ENCODE measurements at places on chromosomes 13 and 19. TPM values are rescaled to one million over a fixed set of nuclear protein-coding genes. Genes with fewer than 3 reads are reported as not detected.

- no peak overlapping the region for H3K4me3 ChIP-seq
- H3K36me3 ChIP-seq = no peaks in the 10 kb centered on the region
- no peaks in the 10 kb centered on the region for H3K4me1 ChIP-seq
- no peak overlapping the region for H3K27ac ChIP-seq
- DNase-seq = no peak
Observed at GRCh38 chr13:78826312-78826711, 167.4 kb upstream of the OBI1 start.

- no peak for DNase-seq
- no peaks in the 10 kb centered on the region for H3K36me3 ChIP-seq
- H3K4me3 ChIP-seq = no peak overlapping the region
- H3K27ac ChIP-seq = no peak overlapping the region
- peaks cover 5% of the 10 kb centered on the region for H3K4me1 ChIP-seq
Observed at GRCh38 chr19:18780631-18781030, 10.5 kb downstream of the COMP start.

DNA sequence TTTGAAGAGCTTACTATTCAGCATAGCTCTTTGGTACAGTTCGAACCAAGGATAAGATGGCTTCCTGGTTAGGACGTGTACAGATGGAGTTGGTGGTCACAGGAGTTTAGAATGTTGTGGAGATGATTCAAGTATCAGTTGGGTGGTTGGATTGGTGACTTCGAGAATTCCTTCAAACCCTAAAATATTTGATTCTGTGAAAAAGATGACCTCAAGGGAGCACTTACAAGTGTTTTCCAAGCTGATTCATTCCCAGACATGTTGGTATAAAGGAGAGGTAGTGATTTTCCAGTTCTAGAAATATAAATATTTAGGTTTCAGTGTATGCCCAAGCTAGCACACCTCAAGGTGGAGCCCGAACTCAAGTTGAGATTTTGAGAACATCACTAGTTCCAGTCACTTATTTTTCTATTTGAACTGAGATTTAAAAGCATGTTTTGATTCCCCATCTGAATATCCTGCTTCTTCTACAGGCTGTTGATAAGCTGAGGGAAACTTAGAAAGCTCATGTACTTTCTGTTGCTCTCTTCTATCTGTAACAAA, 306.1 kb downstream of the DCT start:
- peaks cover 5% of the 10 kb centered on the region for H3K4me1 ChIP-seq
- no peaks in the 10 kb centered on the region for H3K36me3 ChIP-seq
- no peak for DNase-seq
- no peak overlapping the region for H3K4me3 ChIP-seq
- H3K27me3 ChIP-seq = no peaks in the 10 kb centered on the region
- no peak overlapping the region for H3K27ac ChIP-seq

DNA sequence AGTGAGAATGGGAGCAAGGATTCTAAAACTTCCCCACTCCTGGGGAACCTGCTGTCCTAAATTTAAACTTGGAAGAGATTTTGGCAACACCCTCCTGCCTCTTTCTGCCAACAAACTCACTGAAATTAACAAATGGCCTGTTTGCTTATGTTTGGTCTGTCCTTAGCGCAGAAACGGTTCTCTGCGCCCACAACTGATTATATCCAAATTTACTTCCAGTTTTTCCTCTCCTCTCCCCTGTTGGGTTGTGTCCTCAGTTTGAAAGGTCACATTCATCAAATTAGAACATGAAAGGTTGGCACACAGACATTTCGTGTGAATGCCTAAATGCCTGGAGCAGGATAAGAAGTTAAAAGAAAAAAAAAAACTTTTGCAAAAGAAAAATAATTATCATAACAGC, 56.4 kb upstream of the MRI1 start:
- no peak for DNase-seq
- no peaks in the 10 kb centered on the region for H3K27me3 ChIP-seq
- no peaks in the 10 kb centered on the region for H3K36me3 ChIP-seq
- peaks cover 22% of the 10 kb centered on the region for H3K4me1 ChIP-seq
- no peak overlapping the region for H3K4me3 ChIP-seq
- H3K27ac ChIP-seq = peak overlapping the region; percentile 78

- H3K4me1 ChIP-seq = peaks cover 33% of the 10 kb centered on the region
- H3K4me3 ChIP-seq = no peak overlapping the region
- DNase-seq = no peak
- peak overlapping the region; percentile 13 for H3K27ac ChIP-seq
Observed at GRCh38 chr13:25281193-25281934, 5.9 kb downstream of the MTMR6 start.

DNA sequence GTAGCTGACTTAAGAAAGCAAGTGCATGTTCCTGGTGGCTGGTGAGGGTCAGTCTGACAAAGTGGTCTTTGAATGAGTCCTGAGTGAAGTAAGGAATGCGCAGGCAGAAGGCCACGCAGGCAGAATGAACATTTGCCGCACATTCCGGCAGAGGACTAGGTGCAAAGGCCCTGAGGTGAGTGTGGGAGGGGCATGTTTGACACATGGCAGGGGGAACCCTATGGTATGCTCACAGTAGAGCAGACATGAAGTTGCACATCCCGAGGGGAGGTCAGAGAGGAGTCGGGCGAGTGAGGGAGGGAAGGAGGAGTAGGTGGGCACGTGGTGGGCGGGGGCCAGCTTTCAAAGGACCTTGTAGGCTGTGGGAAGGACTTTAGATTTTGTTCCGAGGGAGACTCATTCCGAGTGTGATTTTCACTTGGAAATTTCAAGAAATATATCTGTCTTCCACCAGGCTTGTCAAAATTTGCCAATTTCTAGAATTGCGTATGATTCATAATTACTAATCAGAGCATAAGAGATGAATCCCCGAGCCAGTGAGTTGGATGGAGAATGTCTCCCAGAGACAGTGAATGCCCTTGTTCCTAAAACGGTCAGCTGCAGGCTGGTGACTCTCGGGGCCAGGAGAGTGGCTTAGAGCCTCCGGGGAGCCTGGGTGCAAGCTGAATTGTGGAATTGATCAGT, 40.3 kb downstream of the ERICH6B start:
- H3K4me3 ChIP-seq = no peak overlapping the region
- no peaks in the 10 kb centered on the region for H3K36me3 ChIP-seq

DNA sequence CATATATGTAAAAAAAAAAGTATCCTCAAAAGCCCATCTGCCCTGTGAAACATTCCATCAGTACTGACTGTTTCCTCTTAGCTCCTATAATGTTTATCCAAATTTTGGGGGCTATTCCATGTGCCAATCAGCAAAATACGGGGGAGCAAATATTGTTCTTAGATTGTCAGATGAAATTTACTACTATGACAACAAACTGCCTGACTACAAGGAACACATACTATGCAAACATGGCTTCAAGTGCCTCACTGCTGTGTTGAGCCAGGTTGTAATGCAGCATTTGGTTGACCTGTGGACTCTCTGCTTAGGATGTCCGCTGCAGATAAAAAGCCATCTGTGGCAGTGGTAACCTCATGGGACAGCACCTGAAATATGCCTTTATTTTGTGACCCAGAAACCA, 98.2 kb upstream of the SCEL start:
- no peak for DNase-seq
- H3K36me3 ChIP-seq = no peaks in the 10 kb centered on the region
- no peak overlapping the region for H3K27ac ChIP-seq
- H3K27me3 ChIP-seq = peaks cover 4% of the 10 kb centered on the region
- H3K4me3 ChIP-seq = no peak overlapping the region

SH2D3A gene
- 0.14 TPM for total RNA-seq

DNA sequence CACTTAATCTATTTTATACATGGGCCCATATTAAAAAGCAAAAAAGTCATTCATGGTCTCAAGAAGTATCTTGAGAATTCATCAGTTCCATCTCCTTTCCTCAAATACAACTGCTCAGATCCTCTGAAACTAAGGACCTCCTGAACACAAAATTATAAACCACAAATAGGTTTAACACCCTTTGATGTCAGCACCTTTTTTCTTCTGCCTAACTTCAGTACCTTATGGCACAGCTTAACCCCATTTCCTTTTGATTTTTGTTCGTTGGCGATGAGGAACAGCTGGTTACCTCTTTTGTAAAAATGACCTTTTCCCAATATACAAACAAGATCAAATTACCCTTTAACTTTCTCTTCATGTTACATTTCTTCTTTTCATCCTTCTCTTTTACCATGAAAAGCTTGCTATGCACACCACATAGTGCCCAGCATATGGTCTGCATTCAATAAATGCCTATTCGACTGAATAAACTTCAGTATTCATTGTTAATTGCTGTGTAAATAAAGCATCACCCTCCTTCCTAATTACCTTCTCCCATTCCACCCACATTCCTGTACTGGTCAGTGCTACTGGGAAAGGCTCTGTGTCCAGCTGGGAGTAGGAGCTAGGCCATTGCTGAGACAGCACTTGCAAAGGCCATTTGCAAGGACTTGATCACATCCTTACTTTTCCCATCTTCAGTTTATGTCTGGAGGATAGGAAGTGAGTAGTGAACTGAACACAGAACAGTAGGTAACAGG, 317.9 kb downstream of the SHISA2 start:
- DNase-seq = no peak
- no peak overlapping the region for H3K27ac ChIP-seq
- H3K36me3 ChIP-seq = no peaks in the 10 kb centered on the region
- H3K27me3 ChIP-seq = peaks cover 14% of the 10 kb centered on the region
- H3K4me1 ChIP-seq = peaks cover 6% of the 10 kb centered on the region

GRCh38 chr13:102817241-102817640, 18.3 kb downstream of the BIVM start:
- no peak for DNase-seq
- H3K27me3 ChIP-seq = no peaks in the 10 kb centered on the region
- peaks cover 67% of the 10 kb centered on the region for H3K36me3 ChIP-seq
- no peak overlapping the region for H3K27ac ChIP-seq
- peaks cover 34% of the 10 kb centered on the region for H3K4me1 ChIP-seq
- H3K4me3 ChIP-seq = no peak overlapping the region

GRCh38 chr13:33015241-33015668, 968 bp upstream of the KL start:
- peak overlapping the region; percentile 88 for H3K27ac ChIP-seq
- H3K36me3 ChIP-seq = no peaks in the 10 kb centered on the region
- peaks cover 31% of the 10 kb centered on the region for H3K4me1 ChIP-seq
- peak overlapping the region; percentile 76 for H3K4me3 ChIP-seq

SIAH3 gene
- total RNA-seq = not detected

DNA sequence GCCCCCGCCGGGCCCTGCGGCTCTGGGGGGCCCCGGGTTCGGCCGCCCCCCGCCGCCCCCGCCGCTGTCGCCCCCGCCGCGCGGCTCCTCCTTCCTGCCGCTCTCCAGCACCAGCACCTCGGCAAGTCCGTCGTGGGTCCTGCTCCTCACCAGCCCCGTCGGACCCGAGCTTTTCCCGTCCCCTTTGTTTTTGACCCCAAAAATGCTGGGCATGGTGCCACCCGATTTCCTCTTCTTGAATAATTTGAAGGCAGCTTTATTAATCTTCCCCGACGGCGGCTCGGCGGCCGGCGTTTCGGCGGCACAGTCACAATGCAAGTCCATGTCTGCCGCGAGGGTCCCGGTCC, 945 bp downstream of the AMER2 start:
- peaks cover 89% of the 10 kb centered on the region for H3K27me3 ChIP-seq
- peaks cover 16% of the 10 kb centered on the region for H3K4me1 ChIP-seq
- no peaks in the 10 kb centered on the region for H3K36me3 ChIP-seq

DNA sequence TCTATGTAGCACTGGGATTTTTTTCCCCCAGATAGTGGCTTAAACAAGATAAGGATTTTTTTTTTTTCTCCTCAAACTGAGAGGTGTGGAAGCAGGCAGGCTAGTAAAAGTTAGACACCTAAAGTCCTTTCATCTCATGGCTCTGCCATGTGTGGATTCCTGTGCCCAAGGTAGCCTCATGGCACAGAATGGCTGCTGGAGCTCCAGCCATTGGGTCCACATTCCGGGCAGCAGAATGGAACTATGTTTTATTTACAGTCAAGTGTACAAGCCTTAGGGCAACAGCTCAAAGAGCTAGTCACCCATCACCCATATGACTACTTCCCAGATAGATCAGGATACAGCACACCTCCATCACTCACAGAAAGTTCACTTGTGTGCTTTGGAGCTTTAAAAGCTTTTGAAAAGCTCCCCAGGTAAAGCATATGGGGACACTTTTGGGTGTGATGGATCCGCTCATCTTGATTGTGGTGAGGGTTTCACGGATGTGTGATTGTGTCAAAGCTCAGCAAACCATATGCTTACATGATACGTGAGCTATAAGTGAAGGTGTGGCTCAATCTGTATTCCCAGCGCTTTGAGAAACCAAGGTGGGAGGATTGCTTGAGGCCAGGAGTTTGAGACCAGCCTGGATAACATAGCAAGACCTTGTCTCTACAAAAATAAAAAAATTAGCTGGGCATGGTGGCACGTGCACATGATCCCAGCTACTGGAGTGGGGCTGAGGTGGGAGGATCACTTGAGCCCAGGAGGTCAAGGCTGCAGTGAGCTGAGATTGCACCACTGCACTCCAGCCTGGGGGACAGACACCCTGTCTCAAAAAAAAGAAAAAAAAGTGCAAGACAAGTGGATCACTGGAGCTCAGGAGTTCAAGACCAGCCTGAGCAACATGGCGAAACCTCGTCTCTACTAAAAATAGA, 18.1 kb downstream of the PGLS start:
- H3K27ac ChIP-seq = no peak overlapping the region
- H3K36me3 ChIP-seq = no peaks in the 10 kb centered on the region
- H3K27me3 ChIP-seq = peaks cover 92% of the 10 kb centered on the region
- H3K4me1 ChIP-seq = no peaks in the 10 kb centered on the region
- DNase-seq = no peak

KATNAL1 gene
- 46.9 TPM for total RNA-seq

TNNI3 gene
- total RNA-seq = 7,701 TPM

PRRG2 gene
- total RNA-seq = 0.88 TPM

NLRP9 gene
- not detected for total RNA-seq

FGF22 gene
- not detected for total RNA-seq

GNA15 gene
- 1.2 TPM for total RNA-seq

- no peaks in the 10 kb centered on the region for H3K36me3 ChIP-seq
- H3K4me3 ChIP-seq = no peak overlapping the region
- peaks cover 97% of the 10 kb centered on the region for H3K27me3 ChIP-seq
- H3K4me1 ChIP-seq = no peaks in the 10 kb centered on the region
Observed at GRCh38 chr13:112113348-112113747, 46.4 kb downstream of the SOX1 start.

- no peak overlapping the region for H3K4me3 ChIP-seq
- no peaks in the 10 kb centered on the region for H3K27me3 ChIP-seq
- DNase-seq = no peak
- H3K27ac ChIP-seq = no peak overlapping the region
- H3K36me3 ChIP-seq = peaks cover 3% of the 10 kb centered on the region
Observed at GRCh38 chr19:1952635-1953034, 11.7 kb downstream of the CSNK1G2 start.

- no peaks in the 10 kb centered on the region for H3K4me1 ChIP-seq
- peaks cover 93% of the 10 kb centered on the region for H3K27me3 ChIP-seq
- DNase-seq = no peak
- no peak overlapping the region for H3K27ac ChIP-seq
- H3K4me3 ChIP-seq = no peak overlapping the region
Observed at GRCh38 chr19:29378126-29378525, 147.7 kb upstream of the VSTM2B start.

DNA sequence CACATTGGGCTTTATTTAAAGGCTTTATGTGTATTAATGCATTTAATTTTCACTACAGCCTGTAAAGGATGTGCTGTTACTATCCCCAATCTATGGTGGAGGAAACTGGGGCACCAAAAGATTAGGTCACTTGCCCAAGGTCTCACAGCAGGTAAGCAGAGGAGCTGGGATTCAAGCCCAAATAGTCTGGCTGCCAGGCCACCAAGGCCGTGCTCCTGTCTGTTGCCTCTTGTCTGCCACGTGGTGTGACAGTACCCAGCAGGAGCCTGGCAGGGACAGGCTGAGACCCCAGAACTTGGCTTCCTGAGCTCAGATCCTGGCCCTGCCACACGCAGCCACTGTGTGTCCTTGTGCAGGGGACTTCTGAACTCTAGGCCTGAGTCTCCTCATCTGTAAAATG, 4.5 kb downstream of the NTN5 start:
- H3K4me1 ChIP-seq = no peaks in the 10 kb centered on the region
- no peak overlapping the region for H3K27ac ChIP-seq
- no peaks in the 10 kb centered on the region for H3K27me3 ChIP-seq
- no peak overlapping the region for H3K4me3 ChIP-seq
- no peak for DNase-seq

JUNB gene
- total RNA-seq = 26.7 TPM
